ENCODE measurements at places on chromosomes 5 and 9. TPM values are rescaled to one million over a fixed set of nuclear protein-coding genes. Genes with fewer than 3 reads are reported as not detected.
A peak's percentile ranks its signal among the peaks of the same experiment; 100 is the strongest.

DNA sequence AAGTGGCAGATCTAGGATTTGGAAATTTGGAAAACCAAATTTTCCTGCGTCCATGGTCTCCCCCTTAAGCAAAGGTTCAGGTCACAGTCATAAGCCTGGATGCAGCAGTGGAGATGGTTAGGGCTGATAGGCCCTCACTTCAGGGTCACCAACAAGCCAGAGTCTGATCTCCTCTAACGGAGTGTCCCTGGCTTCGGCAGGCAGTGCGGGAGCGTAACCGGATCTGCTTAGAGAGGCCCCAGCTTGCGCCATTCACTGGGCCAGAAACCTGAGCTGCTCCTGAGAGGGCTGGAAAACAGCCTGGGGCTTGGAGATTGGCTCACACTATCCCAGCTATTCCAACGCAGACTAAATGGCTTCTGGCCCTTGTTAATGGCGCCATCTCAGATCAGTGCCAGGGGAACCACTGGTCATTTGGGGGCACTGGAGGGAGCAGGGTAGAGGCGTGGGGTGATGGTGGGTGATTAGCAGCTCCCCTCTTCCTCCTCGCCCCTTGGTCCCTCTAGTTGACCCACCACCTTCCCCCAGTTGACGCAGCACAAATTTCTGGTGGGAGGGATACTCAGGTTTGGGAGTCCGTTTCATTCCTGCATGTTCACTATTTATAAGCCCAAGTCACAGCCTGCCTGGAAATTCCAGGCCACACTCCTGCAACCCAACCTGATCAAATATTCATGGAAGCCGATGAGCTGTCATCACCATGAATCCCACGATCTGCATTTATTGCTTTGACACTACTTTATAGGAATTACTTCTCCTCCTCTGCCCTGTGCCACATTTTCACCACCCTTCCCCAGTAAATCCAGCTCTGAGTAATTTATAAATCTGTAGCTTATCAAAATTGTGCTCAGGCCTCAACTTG, 134.6 kb upstream of the CPEB4 start:
- no peak for ATAC-seq

- no peak for ATAC-seq
Measured at GRCh38 chr9:82192211-82192610, 203.6 kb downstream of the SPATA31D1 start.

The ANKS6 gene
- 13.8 TPM for total RNA-seq

DNA sequence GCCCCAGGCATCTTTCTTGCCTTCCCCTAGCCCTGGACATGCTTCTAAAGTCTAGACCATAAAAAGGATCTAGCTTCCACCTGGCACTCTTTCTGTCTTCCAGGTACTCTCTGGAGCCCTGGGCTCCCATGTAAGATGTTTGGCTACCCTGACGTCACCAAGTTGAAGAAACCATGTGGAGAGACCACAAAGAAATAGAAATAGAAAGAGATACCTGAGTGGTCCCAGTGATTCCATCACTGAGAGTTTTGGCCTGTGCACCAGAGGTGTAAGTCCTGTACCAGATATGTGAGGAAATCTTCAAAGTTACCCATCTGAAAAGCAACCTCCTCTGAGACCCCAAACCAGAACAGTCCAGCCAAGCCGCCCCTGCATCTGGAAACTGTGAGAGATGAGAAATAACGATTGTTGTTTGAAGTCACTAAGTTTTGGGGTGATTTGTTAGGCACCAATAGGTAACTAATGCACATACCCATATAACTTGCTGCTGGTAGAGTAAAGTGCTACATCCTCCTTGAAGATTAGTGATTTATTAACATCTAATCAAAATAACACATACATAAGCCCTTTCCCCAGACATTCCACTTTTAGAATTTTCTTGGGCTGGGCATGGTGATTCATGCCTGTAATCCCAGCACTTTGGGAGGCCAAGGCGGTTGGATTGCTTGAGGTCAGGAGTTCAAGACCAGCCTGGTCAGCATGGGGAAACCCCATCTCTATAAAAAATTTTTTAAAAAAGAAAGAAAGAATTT, 85.7 kb upstream of the LHFPL2 start:
- no peak for ATAC-seq

DNA sequence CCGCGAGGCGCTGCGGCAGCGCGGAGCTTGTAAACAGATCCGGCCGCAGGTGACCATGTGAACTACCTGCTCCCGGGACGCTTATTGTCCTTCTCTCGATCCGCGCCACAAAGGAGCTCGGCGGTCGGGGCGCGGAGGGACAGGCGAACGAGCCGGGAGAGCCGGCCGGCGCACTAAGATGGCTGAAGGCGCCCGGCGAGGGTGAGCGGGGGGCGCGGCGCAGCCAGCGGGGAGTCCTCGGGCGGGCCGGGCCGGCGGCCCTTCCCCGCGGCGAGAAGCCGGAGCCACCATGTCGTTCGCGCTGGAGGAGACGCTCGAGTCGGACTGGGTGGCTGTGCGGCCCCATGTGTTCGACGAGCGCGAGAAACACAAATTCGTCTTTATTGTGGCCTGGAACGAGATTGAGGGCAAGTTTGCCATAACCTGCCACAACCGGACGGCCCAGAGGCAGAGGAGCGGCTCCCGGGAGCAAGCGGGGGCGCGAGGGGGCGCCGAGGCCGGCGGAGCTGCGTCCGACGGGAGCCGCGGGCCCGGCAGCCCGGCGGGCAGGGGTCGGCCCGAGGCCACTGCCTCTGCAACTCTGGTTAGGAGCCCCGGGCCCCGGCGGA, 535 bp downstream of the JMY start:
- ATAC-seq, result peak; percentile 20

All from esophagus mucosa (tissue), 1 donor.